ENCODE measurements at places on chromosomes 6 and 20.

DNA sequence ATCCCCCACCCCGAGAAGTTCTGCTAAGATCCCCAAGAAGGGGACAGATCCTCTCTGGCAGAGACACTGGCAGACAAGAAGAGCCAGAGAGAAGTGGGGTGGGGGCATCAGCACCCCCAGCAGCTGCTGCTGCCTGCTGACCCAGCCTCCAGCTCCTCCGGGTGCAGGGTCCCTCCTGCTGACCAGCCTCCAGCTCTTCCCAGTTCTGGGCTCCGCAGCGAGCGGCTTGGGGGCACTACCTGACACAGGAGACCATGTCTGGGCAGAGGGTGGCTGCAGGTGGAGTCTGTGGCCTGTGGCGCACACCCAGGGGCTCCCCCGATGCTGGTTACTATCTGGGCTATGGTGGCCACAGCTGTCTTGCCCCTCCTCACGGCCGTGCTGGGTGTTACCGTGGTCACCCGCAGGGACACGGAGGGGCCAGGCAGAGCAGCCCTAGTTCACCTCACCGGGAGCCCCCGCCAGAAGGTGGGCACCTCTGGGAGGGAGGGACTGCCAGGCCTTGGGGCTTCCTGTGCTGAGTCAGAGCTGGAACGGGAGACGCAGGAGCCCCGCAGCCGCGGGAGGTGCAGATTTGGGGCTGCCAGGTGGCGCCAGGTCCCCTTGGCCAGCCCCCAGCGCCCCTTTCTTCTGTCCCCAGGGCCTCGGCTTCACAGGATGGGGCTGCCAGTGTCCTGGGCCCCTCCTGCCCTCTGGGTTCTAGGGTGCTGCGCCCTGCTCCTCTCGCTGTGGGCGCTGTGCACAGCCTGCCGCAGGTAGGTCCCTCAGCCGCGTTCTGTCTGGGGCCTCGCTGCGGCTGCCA, 630 bp downstream of the LIME1 start:
- DNase-seq, result peak; percentile 73

DNA sequence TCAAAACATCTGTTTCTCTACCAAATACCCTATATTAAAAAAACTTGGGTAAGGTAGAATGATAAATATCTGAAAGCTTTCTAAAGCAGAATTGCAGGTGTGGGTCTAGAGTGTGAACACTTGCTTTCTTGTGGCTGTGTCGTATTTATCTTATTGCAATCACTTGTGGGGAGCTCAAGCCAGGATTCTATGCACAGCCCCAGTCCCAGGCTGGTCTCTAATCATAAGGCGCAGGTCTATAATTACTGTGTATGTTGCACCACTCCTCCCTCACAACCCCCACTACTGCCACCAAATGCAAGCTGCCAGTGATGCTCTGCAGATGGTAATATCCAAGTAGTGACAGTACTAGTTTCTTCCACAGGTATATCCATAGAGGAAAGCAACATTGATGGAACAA, 2.2 kb upstream of the E2F3 start:
- DNase-seq, result no peak

GRCh38 chr20:10647471-10647870, 26.3 kb downstream of the JAG1 start:
- peak; percentile 14 for DNase-seq

GRCh38 chr20:43040427-43040826, 149.3 kb downstream of the PTPRT start:
- DNase-seq, result no peak

DNA sequence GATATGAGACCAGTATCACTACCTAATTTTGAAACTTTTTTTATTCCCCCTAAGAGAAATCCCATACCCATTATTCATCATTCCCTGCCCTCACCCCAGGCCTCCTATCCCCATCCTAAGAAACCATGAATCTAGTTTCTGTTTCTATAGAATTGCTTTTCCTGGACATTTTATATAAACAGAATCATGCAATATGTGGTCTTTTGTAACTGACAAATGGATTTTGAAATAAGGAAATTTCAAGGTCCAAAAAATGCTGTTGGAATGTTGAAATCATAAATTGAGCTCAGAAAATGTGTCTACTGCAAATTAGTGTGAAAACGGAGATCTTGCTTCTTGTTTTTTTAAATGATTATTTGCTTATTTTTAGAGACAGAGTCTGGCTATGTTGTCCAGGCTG, 25.1 kb downstream of the RNF217 start:
- DNase-seq, result no peak

GRCh38 chr6:112899541-112899940, 552.4 kb downstream of the RFPL4B start:
- no peak for DNase-seq

DNA sequence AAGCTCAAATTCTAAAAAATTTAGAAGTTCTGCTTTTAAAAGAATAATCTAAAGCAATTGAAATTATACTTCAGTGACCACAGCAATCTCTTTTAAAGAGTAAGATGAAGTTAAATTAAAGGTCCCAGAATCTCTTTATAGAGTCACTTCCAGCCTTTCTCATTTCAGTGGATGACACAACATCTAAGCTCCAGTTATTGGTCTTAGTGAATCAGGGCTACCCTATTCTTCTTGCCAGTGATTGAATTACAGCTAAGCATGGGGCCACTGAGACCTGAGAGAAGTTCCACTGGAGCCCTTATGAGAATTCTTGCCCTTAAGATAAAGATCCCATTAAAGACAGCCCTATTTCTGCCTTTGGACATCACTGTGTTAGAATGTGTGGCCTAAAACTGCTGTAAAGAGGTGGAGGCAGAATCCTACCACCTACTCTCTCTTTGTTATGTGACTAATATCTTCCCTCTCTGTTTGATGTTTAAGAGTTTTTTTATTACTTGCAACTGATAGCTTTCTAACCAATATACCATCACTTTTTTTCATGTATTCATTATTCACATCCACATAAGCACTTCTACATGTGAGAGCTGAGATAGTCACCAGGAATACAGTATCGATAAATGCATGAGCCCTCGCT, 128.6 kb downstream of the UNC5CL start:
- no peak for DNase-seq

DNA sequence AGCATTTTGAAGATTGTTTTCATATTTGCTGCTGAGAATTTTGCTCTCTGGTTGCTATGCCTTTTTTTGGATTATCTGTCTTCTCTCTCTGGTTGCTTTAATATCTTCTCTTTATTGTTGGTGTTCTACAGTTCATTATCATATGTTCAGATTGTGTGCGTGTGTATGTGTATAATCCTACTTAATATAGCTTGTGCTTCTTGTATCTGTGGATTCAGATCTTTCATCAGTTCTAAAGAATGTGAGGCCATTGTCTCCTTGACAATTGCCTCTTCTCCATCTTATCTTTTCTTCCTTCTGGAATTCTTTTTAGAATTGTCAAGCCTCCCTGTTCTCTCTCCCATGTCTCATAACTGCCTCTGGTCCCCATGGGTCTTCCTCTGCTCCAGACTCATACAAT, 195.4 kb downstream of the CDC5L start:
- no peak for DNase-seq

DNA sequence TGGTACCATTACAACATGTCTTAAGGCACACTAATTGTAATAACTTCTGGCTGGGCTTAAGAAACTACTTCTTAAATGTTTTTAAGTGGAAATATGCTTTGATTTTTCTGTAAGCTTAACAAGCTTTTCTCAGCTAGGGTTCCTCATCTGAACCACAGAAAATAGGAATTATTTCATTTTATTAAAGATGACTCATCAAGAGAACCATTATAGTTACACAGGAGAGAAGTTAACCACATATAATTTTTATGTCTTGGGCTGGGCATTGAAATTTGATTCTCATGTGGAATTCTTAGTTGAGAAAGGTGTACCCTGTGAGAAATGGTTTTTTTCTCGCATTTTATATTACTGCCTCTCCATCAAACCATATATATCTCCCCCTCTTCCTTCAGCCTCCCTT, 75.1 kb downstream of the QKI start:
- no peak for DNase-seq

Measured in activated CD4-positive, alpha-beta memory T cell treated with anti-CD3 and anti-CD28 coated beads for 36 hours (primary cell).